ENCODE measurements at places on chromosomes 7 and 10. TPM values are rescaled to one million over a fixed set of nuclear protein-coding genes. Genes with fewer than 3 reads are reported as not detected.

DNA sequence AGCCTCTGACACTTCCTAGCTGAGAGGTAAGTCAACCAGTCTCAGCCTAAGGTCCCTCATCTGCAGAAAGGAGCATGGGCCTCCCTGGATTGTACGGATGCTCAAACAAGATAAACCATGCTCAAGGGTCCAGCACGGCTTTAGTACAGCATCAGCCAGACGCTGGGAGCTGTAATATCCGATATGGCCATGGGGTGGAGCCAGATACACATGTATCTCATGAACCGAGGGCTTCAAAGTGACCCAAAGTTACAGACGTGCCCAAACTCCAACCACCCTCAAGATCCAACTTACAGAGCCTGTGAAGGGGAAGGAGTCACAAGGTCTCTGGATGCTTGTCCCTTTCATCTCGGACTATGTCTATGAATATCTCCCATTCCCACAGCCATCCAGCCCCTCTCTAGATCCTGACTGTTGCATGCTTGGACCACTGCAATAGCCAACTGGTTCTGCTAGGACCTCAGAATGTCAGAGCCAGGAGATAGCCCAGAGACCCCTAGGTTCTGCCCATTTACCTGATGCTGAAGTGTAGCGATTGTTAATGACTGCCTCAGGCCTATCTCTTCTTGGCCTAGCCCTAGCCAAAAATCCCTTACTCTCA, 142.4 kb downstream of the SH3PXD2A start:
- DNase-seq: peak; percentile 45
- peaks cover 43% of the 10 kb centered on the region for H3K4me1 ChIP-seq
- H3K27ac ChIP-seq: no peak overlapping the region
- H3K36me3 ChIP-seq: no peaks in the 10 kb centered on the region
- no peak overlapping the region for H3K4me3 ChIP-seq

DNA sequence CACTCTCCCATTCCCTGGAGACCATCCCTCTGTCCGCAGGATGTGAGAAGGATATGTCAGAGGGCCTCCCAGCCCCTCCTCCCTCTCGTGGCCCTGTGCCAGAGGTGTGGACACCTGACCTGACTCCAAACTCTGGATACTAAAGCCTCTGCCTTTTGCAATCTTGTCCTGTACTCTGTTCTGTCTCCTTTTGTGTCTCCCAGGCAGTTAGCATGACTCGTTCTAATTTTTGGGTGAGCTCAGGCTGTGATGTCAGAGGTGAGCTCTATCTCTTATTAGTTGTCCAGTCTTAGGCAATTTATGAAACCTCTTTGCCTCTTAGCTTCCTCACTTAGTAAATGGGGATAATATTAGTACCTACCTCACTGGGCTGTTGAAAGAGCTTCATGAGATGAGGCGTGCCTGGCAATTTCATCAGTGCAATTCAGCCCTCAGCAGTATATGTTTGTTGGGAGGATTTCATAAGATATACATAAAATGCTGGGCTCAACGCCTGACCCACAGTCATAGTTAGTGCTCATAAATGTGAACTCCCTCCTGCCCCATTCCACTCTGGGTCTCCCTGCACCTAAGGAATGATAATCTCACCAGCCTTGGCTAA, 10.9 kb downstream of the MARVELD1 start:
- no peak overlapping the region for H3K4me3 ChIP-seq
- no peak overlapping the region for H3K27ac ChIP-seq
- H3K36me3 ChIP-seq: no peaks in the 10 kb centered on the region
- DNase-seq: no peak
- H3K4me1 ChIP-seq: peaks cover 12% of the 10 kb centered on the region

DNA sequence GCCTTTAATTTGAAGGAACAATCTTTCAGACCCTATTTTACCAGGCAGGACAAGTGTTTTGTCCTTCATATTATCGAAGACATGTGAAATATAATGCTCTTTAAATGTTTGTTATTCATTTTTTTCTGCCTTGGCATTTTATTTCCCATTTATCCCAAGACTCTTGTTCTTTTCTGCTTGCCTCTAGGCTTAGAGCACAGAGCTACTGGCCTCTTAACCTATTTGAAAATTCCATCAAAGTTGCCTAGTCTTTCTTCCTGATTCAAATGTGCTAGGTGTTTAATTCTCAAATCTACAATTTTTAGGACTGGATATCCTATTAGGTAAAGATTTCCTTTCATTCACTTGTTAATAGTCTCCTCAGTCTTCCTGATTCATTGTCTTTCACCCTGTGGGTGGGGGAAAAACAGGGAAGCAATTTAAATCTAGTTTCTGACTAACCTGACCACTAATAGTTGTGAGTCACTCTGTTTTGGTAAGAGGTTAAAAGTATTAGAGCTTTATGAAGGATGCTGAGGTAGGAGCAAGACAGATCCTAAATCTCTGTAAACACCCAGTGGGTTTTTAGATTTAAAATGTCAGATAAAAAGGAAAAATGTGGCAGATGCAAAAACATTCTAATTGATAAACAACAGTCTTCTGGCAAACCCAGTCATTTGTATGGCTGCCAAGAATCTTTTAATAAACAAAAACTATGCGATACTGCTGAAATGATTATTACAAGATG, 1.5 kb downstream of the LIPK start:
- H3K4me3 ChIP-seq: no peak overlapping the region
- peak; percentile 9 for DNase-seq
- H3K36me3 ChIP-seq: no peaks in the 10 kb centered on the region
- H3K27ac ChIP-seq: peak overlapping the region; percentile 86

DNA sequence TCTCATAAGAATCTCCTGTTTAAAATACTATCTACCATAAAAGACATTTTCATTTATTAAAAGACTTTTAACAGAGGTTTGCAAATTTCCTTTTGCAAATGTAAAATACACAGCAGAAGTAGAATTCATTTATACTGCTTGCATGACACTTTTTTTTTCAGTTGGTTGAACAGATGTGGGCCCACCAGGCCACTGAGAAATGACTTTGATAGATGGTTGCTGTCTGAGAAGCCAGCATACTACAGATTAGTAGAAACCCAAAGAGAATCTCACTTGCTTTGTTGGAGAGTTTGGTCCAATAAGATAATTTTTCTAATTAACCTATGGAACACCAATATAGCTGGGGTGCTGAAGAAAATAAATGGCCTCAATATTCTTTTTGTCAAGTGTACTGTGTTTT, 66.3 kb downstream of the PHF14 start:
- H3K4me1 ChIP-seq: no peaks in the 10 kb centered on the region
- no peak for DNase-seq
- no peaks in the 10 kb centered on the region for H3K27me3 ChIP-seq
- H3K27ac ChIP-seq: no peak overlapping the region

DNA sequence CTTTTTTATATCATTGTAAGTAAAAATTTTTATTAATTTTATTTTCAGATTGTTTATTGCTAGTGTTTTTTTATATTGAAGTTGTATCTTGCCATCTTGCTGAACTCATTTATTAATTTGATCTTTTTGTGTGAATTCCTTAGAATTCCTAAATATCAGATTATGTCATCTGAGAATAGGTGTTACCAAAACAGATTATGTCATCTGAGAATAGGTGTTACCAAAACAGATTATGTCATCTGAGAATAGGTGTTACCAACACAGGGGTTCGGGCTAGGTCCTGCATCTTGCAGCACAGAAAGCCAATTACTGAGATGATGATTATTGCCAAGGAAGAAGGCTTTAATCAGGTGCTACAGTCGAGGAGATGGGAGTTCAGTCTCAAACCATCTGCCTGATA, 383.4 kb downstream of the CNTNAP2 start:
- H3K36me3 ChIP-seq: no peaks in the 10 kb centered on the region
- no peak overlapping the region for H3K4me3 ChIP-seq
- H3K4me1 ChIP-seq: no peaks in the 10 kb centered on the region
- no peaks in the 10 kb centered on the region for H3K27me3 ChIP-seq
- DNase-seq: no peak

DNA sequence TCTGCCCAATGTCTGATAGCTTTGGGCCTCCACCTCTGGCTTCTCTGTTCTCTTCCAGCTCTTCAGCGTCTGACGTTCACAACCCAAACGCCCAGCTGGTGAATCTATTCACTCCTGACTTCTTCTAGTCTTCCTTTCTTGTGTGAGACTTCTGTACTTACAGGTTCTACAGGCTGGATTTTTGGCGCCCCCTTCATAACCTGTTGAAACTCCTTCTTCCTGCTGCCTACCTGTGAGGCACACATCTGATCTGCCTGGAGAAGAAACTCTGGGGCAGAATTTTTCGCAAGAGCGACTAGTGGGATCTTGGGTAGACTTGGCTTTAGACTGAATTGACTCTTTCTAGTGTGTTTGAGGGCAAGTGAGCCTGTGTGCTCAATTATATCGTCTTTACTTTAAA, 249.3 kb downstream of the REEP3 start:
- DNase-seq: no peak
- H3K4me1 ChIP-seq: no peaks in the 10 kb centered on the region
- H3K36me3 ChIP-seq: no peaks in the 10 kb centered on the region
- no peak overlapping the region for H3K4me3 ChIP-seq
- no peak overlapping the region for H3K27ac ChIP-seq
- 0 out of 2 replicates have a peak, but pooled peaks cover 4% of the 10 kb centered on the region for H3K27me3 ChIP-seq

GRCh38 chr10:25483999-25484398, 309.2 kb downstream of the GPR158 start:
- H3K27me3 ChIP-seq: no peaks in the 10 kb centered on the region
- H3K4me1 ChIP-seq: no peaks in the 10 kb centered on the region
- no peaks in the 10 kb centered on the region for H3K36me3 ChIP-seq
- no peak for DNase-seq
- H3K4me3 ChIP-seq: no peak overlapping the region
- no peak overlapping the region for H3K27ac ChIP-seq

GRCh38 chr10:86073199-86073977, 293.2 kb downstream of the GRID1 start:
- H3K4me3 ChIP-seq: no peak overlapping the region
- 0 out of 2 replicates have a peak, but pooled peaks cover 4% of the 10 kb centered on the region for H3K27me3 ChIP-seq
- no peaks in the 10 kb centered on the region for H3K36me3 ChIP-seq
- DNase-seq: no peak
- no peak overlapping the region for H3K27ac ChIP-seq
- H3K4me1 ChIP-seq: no peaks in the 10 kb centered on the region

- no peak for DNase-seq
- no peak overlapping the region for H3K27ac ChIP-seq
Measured at GRCh38 chr7:148806187-148806586, 77.9 kb downstream of the EZH2 start.

Gene CUL2
- 24.7 TPM for total RNA-seq

Gene KLLN
- total RNA-seq: 0.57 TPM

Gene ARHGEF5
- 40.0 TPM for total RNA-seq
